Stimulated activated CD8-positive, alpha-beta memory T cell treated with anti-CD3 and anti-CD28 coated beads, Interleukin-4, amount 100 ng/mL, for 1 hour (primary cell): ENCODE measurements at places on chromosomes 4 and X.

GRCh38 chr4:75189711-75190335, 256.9 kb downstream of the PARM1 start:
- DNase-seq, result no peak

DNA sequence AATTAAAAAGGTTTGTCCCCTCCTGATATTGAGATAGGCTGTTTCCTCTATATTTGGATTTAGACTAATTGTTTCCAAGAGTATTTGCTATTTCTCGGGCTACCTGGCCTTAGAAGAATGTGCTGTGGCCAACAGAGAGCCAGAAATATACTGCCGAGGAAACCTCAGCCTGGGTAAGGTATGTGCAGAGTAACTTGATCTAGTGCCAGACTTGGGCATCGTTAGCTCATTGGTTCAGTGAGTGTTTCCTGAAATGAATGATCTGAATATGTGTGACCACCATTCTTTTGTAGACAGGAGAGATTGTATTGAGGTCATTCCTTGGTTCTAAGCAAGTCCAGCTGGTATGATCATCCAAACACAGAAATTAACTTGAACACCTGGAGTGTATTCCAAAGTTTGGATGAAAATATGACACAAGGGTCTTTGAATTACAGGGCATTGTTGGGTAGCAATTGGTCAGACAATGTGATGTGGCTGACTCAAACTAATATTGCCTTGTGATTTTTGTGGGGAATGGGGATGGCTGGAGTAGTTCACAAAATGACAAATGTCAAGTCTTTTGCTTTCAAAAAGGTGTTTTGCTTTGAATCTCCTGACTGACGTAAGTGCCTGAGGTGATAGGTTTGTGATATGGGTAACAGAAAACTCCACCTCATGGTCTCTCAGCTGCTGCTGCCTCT, 100.2 kb upstream of the CXCL13 start:
- DNase-seq, result no peak

GRCh38 chrX:107827030-107827831, 1.6 kb downstream of the MID2 start:
- no peak for DNase-seq

GRCh38 chr4:37465845-37466244, 220.3 kb downstream of the RELL1 start:
- no peak for DNase-seq

DNA sequence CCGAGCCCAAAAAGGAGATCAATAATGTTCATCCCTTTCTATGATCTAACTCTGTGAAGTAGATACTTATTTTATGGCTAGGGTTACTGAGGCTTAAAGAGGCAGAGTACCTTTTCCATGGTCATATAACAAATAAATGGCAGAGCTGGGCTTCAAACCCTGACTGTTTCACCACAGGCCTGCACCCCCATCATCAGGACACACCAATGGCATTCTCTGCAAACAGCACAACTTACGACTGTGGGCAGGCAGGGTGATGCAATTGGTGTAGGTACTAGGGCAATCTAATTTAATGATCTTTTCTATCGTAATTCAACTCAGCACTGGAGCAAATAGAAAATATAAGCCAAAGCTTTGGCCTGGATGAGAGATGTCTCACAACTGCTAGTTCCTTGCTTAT, 118.8 kb upstream of the CBR4 start:
- no peak for DNase-seq

GRCh38 chr4:8081171-8081570, 77.4 kb downstream of the ABLIM2 start:
- DNase-seq, result no peak

DNA sequence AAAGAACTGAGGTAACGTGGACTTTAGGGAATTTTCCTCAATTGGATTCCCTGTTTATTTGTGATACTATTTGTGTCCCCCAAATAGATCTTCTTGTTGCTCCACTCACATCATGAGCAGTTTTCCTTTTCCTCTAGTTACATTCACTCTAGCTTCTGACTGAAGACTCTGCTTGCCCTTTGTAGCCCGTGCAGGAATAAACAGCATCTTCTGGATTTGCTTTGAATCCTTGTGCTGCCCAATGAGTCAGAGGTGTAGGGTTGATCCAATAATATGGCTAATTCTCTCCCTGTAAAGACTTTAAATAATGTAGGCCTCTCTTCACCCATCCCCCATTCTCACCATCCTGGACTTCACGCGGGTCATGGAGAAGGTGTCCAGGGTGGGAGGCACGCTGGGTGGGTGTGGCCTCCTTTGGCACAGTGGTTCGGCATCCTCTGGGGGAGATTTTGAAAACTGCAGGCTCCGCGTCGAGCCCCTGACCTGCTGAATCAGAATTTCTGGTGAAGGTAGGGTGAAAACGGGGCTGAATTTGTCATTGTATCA, 9.0 kb downstream of the HAND2 start:
- DNase-seq, result no peak

- DNase-seq, result no peak
These were observed 62.6 kb downstream of the NSUN7 start for GRCh38 chr4:40812386-40812785.

GRCh38 chr4:175369087-175369486, 443.0 kb downstream of the GPM6A start:
- no peak for DNase-seq

DNA sequence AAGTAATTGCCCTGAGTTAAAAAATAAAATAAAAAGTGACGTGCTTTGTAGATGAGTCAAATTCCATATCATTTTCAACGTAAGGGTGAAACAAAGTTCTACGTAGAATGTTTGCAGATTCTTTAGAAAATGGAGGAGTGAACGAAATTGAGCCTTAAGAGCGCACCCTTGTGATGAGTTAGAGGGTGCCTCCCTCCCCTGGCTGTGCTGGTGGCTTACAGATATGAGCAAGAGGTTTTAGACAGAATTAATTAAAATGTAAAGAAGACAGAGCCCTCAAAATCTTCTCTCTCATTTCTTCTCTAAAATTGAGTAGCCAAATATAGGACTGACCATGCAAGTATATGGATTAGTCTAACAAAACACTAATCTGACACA, 30.2 kb upstream of the LGI2 start:
- no peak for DNase-seq

DNA sequence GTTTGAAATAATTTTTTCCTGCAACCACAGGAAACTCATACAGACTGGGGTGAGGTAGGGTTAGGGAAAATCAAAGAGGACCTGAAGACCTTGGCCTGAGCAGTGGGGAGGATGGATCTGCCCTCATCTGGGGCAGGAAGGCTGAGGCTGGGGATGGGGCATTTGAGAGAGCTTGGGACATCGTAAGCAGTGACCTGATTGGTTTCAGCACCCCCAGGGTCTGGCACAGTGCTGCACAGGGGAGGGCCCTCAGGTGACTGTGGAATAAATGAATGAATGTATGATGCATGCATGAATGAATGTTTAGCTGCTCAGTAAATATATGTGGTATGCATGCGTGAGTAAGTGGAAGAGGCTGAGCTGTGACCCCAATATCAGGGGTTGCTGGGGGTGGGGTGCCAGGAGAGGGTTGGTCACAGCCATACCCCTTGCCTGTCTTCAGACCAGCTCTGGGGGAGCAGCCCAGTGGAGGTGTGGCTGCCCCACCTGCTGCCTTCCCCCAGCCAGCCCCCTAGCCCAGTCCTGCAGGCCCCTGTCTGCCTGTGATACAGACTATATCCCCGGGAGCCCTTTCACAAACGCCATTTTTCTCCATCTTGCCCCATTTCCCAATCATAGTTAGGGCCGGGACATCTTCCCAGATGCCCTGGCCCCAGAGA, 11.0 kb upstream of the TNIP2 start:
- no peak for DNase-seq

DNA sequence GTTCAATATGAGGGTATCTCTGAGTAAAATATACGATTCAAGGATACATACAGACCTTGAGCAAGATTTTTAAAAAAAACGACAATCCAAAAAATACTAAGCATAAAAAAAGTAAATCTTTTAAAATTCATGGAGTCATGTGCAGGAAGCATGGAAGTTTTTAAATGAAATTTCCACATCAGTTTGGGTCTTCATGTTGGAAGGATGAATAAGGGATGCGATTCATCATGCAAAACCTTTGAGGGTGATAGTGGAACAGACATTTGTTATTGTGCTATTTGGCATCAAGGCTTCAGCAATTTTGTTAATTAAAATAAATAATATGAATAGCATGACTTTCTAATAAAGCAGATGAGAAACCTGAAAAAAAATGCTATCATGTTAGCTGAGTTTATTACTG, 815.0 kb upstream of the PCDH10 start:
- no peak for DNase-seq

DNA sequence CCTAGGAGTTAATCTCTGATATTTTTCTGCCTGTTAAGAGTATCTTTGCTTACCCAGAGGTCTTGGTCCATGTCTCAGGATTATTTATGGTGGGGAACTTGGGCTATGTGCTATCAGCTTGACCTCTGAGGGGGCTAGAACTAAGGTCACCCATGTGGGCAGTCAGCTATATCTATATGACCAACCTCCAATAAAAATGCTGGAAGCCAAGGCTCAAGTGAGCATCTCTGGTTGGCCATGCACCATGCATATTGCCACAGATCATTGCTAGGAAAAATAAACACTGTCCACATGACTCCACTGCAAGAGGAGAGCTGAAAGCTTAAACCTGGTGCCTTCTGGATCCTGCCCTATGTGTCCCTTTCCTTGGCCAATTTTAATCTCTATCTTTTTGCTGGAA, 196.5 kb upstream of the SLC7A11 start:
- no peak for DNase-seq

DNA sequence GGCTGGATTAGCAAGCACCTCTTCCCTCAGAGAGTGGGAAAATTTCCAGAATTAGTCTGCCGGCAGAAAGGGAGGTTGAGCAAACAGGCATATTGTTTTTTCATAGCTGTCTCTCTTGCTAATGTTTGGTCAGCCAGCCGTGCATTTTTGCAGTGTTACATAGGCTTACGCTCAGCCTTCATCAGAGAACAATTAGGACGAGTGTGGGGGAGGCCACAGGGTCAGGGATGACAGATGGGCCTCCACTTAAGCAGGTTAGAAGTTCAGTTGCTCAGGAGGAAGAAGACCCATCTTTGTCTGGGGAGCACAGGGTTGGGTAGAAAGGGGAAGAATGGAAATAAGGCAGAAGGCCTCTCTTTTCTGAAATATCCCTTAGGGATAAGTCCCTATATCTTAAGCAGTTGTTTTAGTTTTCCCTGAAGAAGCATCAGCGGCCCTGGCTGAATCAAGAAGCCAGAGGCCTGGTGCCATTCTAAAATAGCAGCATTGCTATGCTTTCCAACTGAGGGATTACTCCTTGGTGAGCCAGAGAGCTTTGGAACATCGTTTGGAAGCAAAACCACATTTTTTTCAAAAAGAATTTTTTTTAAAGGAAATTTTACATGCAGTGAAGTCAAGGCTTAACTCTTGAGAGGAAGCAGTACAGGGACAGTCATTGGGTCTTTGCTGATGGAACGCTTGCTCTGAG, 118.8 kb downstream of the SMIM20 start:
- DNase-seq, result no peak

GRCh38 chr4:150251752-150252190, 173.5 kb downstream of the DCLK2 start:
- no peak for DNase-seq

- DNase-seq, result no peak
These were observed 805 bp downstream of the GATB start for GRCh38 chr4:151760002-151760401.

DNA sequence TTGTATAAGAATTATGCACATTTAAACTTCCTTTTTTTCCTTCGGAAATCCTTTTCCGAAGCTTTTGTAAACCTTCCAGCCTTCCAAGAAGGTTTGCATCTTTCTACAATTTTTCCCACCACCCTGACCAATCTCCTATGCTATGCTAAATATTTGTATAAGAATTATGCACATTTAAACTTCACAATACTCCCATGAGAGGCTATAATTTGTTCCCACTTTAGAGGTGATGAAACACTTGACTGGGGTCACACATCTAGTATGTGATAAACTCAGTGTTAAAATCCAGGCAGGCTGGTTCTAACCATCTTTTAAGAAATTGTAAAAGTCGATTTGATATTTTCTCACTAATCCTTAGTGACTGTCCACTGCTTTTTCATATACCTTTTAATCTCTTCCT, 22.1 kb downstream of the NUDT6 start:
- no peak for DNase-seq

- no peak for DNase-seq
These were observed 24.4 kb downstream of the HELQ start for GRCh38 chr4:83431200-83431599.

DNA sequence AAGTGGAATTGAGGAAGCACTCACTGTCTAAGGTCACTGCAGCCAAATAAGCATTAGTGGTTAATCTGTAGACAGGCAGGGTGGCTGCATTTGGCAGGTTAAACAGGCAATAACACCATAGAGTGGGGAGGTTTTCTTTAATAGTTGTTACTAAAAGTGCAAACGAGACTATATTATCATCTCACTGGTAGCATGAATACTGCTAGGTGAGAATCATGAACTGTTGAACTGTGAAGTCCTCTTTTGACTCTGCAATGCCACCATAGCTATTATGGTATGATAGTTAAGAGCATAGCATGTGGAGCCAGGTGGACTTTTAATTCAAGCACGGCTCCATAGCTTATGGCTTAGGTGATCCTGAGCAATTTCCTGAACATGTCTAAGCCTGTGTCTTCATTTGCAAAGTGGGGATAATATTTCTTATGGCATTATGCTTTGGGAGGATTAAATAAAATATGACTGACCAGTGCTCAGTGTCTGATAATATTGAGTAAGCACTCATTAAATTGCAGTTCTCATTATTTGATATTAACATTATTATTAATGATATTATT, 235.6 kb upstream of the HHIP start:
- DNase-seq, result no peak

DNA sequence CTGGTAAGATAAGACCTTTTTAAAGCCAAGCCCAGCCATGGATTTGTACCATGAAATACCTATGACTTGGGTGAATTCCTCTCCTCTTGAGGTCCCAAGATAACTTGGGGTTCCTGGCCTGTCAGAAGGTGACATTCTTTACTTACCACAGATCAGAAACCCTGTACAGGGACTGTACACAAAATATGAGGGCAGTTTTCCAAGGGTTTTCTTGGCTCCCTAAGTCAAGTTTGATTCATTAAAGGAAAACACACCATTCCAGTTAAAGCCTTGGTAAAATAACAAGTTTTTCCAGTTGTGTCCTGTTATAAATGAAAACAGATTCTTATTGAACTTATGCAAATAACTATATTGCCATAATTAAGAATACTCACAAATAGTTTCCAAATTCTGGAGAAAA, 8.2 kb downstream of the SYAP1 start:
- no peak for DNase-seq

- no peak for DNase-seq
These were observed 6.1 kb downstream of the CXCL10 start for GRCh38 chr4:76017056-76017686.

DNA sequence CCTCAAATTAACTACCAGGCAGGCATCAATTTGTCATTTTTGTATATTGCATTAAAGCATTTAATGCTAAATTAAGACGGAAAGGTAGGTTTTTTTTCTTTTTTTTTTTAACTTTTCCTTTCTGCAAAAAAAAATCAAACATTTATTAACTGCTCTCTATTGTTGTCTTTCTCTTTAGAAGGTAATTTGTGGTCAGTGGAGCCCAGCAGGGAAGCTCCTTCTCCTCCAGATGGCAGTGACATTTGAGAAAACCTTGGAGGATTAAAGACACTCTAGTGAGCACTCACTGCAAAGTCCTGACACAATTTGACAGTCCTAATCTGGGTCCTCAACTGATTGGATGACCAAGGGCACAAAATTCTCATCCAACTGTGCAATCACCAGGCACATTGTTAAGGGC, 102.4 kb downstream of the SLIT2 start:
- DNase-seq, result no peak

GRCh38 chr4:141473952-141474351, 162.4 kb upstream of the IL15 start:
- no peak for DNase-seq
